ENCODE measurements at places on chromosomes 2 and 18. TPM values are rescaled to one million over a fixed set of nuclear protein-coding genes. Genes with fewer than 3 reads are reported as not detected.

The ANKAR gene
- total RNA-seq = 1.7 TPM

The IL1R2 gene
- 1.3 TPM for total RNA-seq

The BUB1 gene
- 44.2 TPM for total RNA-seq

The ACVR1C gene
- not detected for total RNA-seq

The ERFE gene
- 9.1 TPM for total RNA-seq

The CLEC4F gene
- not detected for total RNA-seq

The CRIM1 gene
- total RNA-seq = 184 TPM

The UPP2 gene
- not detected for total RNA-seq
